Activated T-helper 1 cell treated with anti-CD3 and anti-CD28 coated beads, Interleukin-12 subunit alpha, Interleukin-12 subunit beta, Interleukin-2, Interleukin-4 antibody, amounts not matched to agents 30 ng/mL and 10 ng/mL and 1 ng/mL, durations not matched to agents 14 hours and 24 hours and 36 hours (primary cell): ENCODE measurements at places on chromosomes 7 and 10. TPM values are rescaled to one million over a fixed set of nuclear protein-coding genes. Genes with fewer than 3 reads are reported as not detected.

Gene HGF
- not detected in 2 replicates for total RNA-seq

Gene AZGP1
- total RNA-seq, result not detected in 2 replicates

Gene ADARB2
- 0.05 and 0.20 TPM in 2 replicates for total RNA-seq

Gene CREM
- 101 and 106 TPM in 2 replicates for total RNA-seq

Gene KIFBP
- 16.4 and 16.9 TPM in 2 replicates for total RNA-seq

Gene STAG3
- total RNA-seq, result 25.0 and 30.6 TPM in 2 replicates

Gene OR6B1
- total RNA-seq, result not detected in 2 replicates

Gene GSTK1
- 134 and 135 TPM in 2 replicates for total RNA-seq

Gene HOXA11
- not detected in 2 replicates for total RNA-seq

Gene NOD1
- total RNA-seq, result 9.1 and 13.1 TPM in 2 replicates

Gene SPDYE3
- not detected in 2 replicates for total RNA-seq

Gene HOXA9
- total RNA-seq, result not detected in 2 replicates

Gene C10orf53
- not detected in 2 replicates for total RNA-seq

Gene KLLN
- 0.78 and 0.86 TPM in 2 replicates for total RNA-seq

Gene CALHM1
- not detected in 2 replicates for total RNA-seq

Gene C10orf67
- 0.18 TPM in 1 of 2 replicates, not detected in the other for total RNA-seq

Gene TUBB8
- total RNA-seq, result not detected in 2 replicates

Gene PRLHR
- total RNA-seq, result not detected in 2 replicates

Gene PDZD7
- total RNA-seq, result 0.47 and 0.54 TPM in 2 replicates

Gene ZC3HAV1
- total RNA-seq, result 89.7 and 90.0 TPM in 2 replicates

Gene NRG3
- 0.10 TPM in 1 of 2 replicates, not detected in the other for total RNA-seq

Gene ENTPD1
- total RNA-seq, result 25.8 and 26.3 TPM in 2 replicates

Gene HYAL4
- total RNA-seq, result not detected in 2 replicates

Gene ASAH2
- total RNA-seq, result 2.2 and 5.4 TPM in 2 replicates

Gene ANKRD61
- total RNA-seq, result 0.44 and 0.56 TPM in 2 replicates

Gene NOBOX
- not detected in 2 replicates for total RNA-seq

Gene NPSR1
- not detected in 2 replicates for total RNA-seq

Gene NPC1L1
- not detected in 2 replicates for total RNA-seq

Gene ACADSB
- total RNA-seq, result 25.8 and 26.5 TPM in 2 replicates

Gene UTF1
- total RNA-seq, result 0.17 TPM in 1 of 2 replicates, not detected in the other

Gene WDR86
- total RNA-seq, result not detected in 2 replicates

Gene NUTM2E
- 0.29 TPM in 1 of 2 replicates, not detected in the other for total RNA-seq

Gene HTR7
- not detected in 2 replicates for total RNA-seq

Gene FASTK
- 92.6 and 96.3 TPM in 2 replicates for total RNA-seq

Gene MYO1G
- total RNA-seq, result 252 and 258 TPM in 2 replicates

Gene PRSS37
- total RNA-seq, result not detected in 2 replicates

Gene MICU1
- total RNA-seq, result 28.4 and 29.5 TPM in 2 replicates

Gene OR2A5
- not detected in 2 replicates for total RNA-seq

Gene FAM25G
- total RNA-seq, result not detected in 2 replicates

Gene SEMA3D
- 0.60 and 0.64 TPM in 2 replicates for total RNA-seq

Gene LRRN3
- total RNA-seq, result 57.3 and 61.5 TPM in 2 replicates

Gene BLNK
- not detected in 2 replicates for total RNA-seq

Gene LRRC18
- not detected in 2 replicates for total RNA-seq

Gene SDHAF3
- total RNA-seq, result 24.1 and 25.4 TPM in 2 replicates
